Activated T-cell treated with anti-CD3 and anti-CD28 coated beads, Interleukin-2, amount 50 U/mL, for 1 hour (primary cell): ENCODE measurements at places on chromosomes 4 and X.

DNA sequence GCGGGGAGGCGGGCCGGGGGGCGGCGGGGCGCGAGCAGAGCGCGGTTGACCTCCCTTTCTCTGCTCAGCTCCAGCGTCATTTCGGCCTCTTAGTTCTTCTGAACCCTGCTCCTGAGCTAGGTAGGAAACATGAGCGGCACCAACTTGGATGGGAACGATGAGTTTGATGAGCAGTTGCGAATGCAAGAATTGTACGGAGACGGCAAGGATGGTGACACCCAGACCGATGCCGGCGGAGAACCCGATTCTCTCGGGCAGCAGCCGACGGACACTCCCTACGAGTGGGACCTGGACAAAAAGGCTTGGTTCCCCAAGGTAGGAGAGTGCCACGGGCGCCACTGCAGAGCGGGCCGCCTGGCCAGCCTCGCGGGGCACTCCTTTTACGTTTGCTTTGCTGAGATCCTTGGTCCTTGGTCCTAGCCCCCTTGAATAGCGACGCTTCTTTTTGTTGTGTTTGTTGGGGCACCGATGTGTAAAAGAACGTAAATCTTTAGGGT is at the start of gene HTATSF1:
HTATSF1 (plus strand) TSS at position 37 of the 497 bp plus-strand sequence; CDS start at position 130, 93 bp downstream.
- no peak for DNase-seq

GRCh38 chrX:49228185-49228584 is 5.0 kb downstream of the CACNA1F start:
- DNase-seq, result no peak

DNA sequence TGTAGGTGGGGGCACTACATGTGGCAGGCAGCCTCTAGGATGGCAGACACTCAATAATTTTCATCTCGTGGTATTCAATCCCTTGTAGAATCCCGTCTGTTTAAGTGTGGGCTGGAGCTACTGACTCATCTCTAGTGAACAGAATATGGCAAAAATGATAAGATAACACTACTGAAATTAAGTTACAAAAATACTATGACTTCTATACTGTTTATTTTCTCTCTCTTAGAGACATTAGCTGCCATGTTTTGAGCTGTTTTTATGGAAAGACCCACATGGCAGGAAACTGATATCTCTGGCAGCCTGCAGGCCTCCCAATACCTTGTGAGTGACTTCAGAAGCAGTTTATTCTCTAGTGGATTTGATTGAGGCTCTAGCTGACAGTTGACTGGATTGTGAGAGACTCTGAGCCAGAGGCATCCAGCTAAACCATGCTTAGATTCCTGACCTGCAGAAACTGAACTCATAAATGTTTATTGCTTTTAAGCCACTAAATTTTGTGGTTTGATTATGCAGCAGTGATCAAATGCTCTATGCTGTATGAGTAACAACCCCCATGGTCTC is 298.8 kb upstream of the CTSO start:
- no peak for DNase-seq

DNA sequence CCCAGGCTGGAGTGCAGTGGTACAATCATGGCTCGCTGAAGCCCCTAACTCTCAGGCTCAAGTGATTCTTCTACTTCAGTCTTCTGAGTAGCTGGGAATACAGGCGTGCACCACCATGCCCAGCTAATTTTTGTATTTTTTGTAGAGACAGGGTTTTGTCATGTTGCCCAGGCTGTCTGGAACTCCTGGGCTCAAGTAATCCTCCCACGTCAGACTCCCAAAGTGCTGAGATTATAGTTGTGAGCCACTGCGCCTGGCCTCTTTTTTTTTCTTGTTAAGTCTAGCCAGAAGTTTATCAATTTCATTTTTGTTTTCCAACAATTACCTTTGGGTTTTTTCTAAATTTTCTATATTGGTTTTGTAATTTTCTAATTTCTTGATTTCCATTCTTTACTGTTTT is 100.6 kb downstream of the GC start:
- no peak for DNase-seq

DNA sequence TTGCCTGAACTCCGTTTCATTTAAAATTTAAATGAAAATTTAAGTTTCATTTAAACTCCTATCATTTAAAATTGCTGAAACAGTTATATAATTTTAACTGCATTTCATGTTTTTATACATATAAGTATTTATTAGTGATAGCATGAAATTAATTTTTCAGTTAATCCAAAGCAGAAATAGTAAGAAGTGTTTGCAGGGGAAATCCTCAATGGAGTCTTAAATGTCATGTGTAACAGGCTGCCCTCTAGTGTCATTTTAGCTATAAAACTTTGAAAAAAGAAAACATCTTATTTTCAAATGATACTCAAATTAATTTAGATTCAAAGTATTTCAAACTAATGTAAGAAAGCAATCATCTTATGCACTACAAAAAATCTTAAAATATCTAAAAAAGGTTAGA is 27.2 kb downstream of the TAPT1 start:
- no peak for DNase-seq

- no peak for DNase-seq
These were observed 411.4 kb downstream of the INPP4B start for GRCh38 chr4:142434519-142435224.

- no peak for DNase-seq
These were observed 305.9 kb downstream of the CHIC1 start for GRCh38 chrX:73868916-73869315.

GRCh38 chr4:106495476-106495875 is 126.9 kb upstream of the GIMD1 start:
- no peak for DNase-seq

DNA sequence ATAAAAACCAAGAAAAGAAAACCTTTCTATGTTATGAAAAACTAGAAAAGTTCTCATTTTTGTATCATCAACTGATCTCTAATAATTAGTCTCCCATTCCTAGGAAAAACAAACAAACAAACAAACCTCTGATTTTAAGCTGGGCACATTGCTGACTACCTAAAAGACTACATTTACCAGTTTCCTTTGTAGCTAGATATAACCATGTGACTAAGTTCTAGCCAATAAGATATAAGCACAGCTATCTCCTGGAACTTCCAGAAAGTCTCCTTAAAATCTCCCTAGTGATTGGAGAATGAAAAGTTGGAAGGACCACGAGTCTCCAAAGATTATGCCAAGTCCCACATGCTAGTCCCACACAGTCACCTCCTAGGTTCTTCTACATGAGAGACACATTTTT is 108.9 kb downstream of the NR3C2 start:
- DNase-seq, result no peak

GRCh38 chr4:75048208-75048879 is 115.4 kb downstream of the PARM1 start:
- DNase-seq, result no peak

DNA sequence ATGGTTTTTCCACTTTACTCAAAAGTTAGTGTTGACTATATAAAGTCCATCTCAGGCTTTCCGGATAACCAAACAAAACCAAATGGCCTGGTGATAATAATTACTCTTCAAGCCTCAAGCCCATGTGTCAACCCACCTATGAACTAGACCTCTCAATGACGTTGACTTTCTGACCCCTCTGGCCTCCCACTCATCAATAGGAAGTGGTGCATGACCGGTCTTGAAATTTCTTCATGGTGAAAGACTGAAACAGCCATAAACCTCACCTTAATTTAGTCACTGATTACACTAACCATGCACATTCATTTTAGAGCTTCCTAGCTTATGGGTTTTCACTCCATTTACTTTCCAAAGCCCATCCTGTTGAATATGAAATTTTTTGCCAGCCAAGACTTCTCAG is 276.0 kb downstream of the KLHL13 start:
- no peak for DNase-seq

GRCh38 chr4:25810461-25811373 is 52.1 kb downstream of the SEL1L3 start:
- no peak for DNase-seq

DNA sequence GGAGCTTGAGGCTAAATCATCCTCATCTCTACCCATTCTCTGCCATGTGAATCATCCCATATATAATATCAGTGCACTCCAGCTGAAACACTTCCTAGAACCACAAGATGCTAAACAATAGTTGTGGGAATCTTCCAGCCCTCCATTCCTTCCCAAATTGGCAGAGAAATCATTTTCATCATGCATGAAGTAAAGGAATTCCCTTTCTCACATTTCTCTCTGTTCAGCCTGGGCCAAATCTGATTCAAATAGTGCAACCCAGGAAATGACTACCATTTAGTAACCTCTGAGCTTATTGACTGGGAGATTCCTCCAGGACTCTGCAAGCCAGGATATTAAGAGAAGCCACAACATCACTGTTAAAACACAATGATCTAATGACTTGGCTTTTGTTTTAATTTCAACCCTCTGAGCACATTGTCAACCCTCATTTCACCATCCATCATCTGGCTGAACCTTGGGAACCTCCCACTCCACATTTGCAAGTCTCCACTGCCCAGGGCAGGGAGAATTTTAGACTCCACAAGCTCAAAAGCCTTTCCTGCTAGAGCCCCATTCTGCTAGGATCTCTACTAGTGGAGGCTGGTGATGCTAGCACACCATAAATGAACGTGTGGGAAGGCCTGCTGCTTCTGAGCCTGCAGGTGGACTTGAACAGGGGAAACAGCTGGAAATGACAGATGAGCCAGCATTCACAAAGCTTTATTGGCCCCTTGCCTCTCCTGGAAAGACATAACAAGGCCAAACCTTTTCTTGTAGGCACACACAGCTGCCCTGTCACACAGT is 133.9 kb downstream of the TET2 start:
- no peak for DNase-seq

- no peak for DNase-seq
These were observed 26.3 kb downstream of the PDHA1 start for GRCh38 chrX:19370061-19370460.

GRCh38 chr4:55161739-55162138 is 36.3 kb upstream of the KDR start:
- no peak for DNase-seq

- no peak for DNase-seq
These were observed 19.4 kb downstream of the CLDN22 start for GRCh38 chr4:183300655-183301054.

GRCh38 chr4:183029365-183029764 is 69.7 kb upstream of the WWC2 start:
- DNase-seq, result no peak

DNA sequence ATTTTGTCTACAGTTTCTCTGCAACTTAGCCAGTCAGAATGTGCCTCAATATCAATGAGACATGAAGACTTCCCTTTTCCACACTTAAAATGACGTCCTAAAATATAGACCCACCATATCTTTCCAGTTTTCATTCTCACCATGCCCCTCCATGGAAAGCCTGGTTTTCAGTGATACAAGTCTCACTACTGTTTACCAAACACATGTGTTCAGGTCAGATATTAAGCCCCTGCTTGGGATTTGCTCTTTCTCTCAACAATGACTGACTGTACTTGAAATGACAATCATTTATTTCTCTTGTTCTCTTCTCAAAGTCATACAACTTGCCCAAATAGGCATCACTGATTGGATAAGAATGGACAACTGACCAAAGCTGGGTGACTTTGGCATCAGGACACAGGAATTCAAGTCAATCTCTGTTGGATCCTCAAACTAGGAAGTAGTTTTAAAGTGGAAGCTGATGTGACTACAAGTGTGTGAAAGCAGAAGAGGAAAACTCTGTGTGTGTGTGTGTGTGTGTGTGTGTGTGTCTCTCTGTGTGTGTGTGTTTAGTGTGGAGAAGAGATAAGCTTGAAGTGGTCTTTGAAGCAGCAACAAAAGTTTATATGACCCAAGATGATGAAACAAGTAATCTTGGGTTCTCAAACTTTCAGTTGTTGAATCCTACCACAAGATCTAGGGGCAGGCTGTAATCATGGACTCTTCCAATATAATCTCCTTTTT is 217.4 kb upstream of the FGF13 start:
- no peak for DNase-seq

- DNase-seq, result no peak
These were observed 105.7 kb upstream of the SH3RF1 start for GRCh38 chr4:169376421-169376820.

DNA sequence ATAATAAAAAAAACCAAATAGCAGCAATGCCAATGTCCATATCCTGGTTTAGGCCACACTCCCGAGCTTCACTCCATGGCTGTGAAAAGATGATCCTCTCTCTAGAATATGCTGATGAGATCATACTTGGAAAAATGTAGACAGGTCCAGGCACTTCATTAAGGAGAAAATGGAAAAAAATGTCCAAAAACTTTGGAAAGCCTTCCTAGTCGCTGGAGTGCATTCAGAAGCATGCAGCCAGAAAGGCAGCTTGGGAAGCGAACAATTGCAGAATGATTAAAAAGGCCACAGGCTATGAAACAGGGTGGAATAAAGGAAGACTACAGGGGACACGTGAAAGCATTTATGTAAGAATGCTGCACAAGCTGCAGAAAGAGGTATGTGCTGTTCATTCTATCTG is 165.6 kb upstream of the HCCS start:
- no peak for DNase-seq

DNA sequence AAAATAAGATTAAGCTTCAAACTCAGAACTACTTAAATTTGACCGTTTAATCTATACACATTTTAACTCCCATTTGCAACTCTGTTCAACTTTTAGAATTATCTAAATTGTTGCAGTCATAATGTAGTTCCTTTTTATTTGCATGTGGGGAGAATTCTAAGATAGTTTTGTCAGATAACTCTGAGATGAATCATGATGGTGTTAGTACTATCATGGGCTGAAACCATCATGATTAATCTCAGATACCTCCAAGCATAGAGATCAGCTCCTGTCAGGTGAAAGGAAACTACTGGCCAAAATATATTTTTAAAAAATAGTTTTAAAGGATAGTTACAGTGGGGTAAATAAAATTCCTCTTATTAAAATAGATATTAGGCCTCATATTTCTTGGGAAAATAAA is 39.0 kb downstream of the FBXO8 start:
- no peak for DNase-seq

DNA sequence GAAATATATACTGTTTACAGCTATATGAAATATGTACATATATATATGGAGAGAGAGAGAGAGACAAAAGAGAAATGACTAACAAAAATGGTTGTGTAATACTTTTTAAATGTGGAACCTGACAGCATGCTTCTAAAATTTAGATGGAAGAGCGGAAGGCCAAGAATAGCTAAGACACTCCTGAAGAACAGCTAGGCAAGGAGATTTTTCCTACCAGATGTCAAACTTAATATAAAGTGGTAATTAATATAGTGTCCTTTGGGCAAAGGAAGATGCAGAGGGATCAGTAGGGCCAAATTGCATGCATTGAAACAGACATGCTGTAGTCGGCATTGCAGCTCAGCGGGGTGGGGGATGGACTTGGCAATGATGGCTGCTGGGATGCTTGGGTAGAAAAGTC is 45.2 kb downstream of the ADD1 start:
- no peak for DNase-seq
